ENCODE measurements at places on chromosomes 1 and 21.

- no peak for DNase-seq
These were observed 317.7 kb upstream of the FAM78B start for GRCh38 chr1:166484471-166484870.

- DNase-seq: peak; percentile 71
These were observed 186.5 kb downstream of the TGFBR3 start for GRCh38 chr1:91699339-91699974.

- no peak for DNase-seq
These were observed 661 bp downstream of the GBP4 start for GRCh38 chr1:89198081-89198480.

DNA sequence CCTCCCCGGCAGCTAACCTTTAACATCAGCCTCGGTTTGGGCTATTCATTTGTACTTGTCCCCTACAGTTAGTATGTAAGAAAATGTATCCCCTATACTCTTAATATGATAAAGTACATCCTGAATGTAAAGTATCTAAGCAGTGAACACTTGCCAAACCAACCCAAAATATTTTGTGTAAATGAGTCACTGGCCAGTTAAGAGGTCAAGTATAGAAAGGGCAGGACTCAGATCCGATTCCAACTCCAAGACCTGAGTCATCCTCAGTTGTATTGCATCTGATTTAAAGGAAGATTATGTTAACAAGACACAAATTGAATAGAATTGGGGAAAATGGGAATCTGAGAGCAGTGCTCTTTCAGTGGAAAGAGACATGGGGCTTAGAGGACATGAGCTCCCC is 84.4 kb downstream of the CD58 start:
- DNase-seq: no peak

DNA sequence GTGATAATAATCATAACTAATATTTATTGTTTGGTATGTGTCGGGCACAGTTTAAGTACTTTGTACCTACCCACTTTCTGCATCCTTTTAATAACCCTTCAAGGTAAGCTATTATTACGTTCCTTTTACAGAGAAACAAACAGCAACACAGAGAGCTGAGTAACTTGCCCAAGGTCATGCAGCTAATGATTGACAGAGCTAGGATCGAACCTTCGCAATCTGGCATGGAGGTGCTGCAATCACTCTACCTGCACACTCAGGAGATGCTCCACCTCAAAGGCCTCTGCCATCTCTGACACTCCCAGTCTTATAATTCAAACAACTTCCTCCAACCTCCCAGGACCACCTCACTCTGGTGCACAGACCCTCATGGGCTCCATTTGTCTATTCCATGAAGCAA is 137.2 kb downstream of the DMRTA2 start:
- no peak for DNase-seq

DNA sequence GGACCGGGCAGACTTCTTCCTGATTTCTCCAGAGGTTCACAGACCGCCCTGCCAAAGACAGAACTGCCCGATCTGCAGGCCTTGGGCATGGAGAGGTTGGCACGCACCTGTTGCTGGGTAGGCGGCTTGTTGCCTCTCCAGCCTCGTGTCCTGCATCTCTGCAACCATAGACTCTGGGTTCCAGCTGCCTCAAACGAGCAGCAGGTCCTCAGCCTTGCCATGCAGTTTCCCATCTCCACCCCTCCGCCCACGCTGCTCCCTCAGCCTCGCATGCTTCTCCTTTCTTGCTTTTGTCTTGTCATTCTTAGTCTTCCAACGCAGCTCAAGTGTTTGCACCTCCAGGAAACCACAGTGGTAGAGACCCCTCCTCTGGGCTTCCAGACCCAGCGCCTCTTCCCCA is 126.2 kb downstream of the LACTBL1 start:
- no peak for DNase-seq

GRCh38 chr1:53198241-53198651 is 1.6 kb downstream of the CPT2 start:
- DNase-seq: peak; percentile 68

DNA sequence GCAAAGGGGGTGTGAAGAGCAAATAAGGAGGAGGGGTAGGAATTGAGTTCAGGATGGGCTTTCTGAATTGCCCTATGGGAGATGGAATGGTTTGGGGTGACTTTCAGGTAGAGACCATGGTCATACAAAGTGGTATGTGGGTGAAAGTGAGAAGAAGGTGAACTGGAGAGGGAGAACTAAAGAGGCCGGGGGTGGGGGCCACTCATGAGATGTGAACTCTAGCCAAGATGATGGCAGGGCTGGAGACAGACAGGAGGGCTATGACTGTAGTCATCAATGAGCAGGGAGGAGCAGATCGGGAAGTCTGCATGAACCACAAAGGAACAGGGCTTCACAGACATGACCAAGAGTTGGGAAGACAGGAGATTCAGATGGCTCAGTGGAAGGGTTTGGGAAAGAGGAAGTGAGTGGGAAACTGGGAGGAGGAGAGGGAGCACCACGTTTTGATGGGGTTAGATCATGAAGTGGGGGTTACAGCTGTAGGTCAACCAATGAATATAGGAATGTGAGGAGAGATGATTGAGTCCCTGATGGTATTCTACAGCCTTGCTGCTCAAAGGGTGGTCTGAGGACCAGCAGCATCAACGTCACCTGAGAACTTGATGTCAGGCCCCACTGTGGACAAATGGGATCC is 20.7 kb upstream of the LRRC8D start:
- no peak for DNase-seq

- peak; percentile 92 for DNase-seq
These were observed 31.7 kb downstream of the TRIM11 start for GRCh38 chr1:228374711-228375577.

Data from tibial nerve (tissue), 4 donors.